ENCODE measurements at places on chromosomes 5 and 9.

DNA sequence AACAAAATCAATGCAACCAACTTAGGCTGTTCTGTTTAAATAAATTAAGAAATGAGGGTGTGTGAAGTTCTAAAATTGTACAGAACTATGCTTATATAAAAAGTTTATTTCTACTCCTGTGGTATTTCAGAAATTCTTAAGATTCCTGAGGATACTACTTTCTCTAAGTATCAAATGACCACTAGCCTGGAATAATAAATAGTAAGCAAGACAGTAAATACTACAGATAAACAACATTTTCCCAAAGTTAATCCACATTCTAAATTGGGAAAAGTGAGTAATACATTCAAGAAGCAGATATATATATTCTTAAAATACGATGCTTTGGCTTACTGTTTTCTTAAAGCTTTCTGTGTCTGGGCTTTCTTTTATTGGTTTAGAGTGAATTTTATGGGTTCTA lies 29.5 kb downstream of the CCNH start:
- no peak for DNase-seq

DNA sequence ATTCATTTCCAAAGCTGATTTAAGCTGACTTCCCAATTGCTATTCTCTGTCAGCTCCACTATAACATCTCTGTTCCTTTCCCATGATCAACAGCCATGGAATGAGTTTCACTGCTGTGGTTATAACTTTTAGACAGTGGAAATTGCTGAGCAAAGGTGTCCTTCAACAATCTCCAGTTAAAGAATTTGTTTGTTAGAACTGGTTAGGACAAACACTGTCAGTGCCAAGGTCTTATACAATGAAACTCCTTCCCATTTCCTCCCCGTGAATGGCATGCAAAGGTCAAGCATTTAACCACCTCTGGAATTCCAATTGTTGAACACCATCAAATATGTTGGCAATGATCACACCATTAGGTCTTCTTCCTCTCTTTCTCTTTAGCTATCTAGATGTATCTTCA lies 45.7 kb upstream of the GHR start:
- DNase-seq: no peak

DNA sequence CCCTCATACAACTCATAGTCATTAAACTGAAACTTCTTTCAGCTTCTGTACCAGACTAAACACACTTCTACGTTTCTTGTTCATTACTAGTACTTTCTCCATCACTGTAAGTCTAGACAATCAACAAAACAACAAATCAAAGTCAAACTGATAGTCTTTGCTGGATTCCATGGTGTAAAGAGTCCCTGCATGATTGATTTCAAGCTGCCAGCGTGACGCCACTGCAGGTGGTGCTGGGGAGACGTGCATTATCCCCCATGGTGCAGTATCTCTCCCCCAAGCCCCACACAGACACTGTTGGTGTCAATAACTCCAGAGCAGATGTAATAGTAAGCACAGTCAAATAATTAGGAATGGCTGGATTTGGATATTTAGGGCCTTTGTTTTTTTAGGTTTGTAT lies 10.7 kb upstream of the SLC2A8 start:
- DNase-seq: no peak

GRCh38 chr9:75960551-75960950 lies 70.1 kb downstream of the PCSK5 start:
- no peak for DNase-seq

DNA sequence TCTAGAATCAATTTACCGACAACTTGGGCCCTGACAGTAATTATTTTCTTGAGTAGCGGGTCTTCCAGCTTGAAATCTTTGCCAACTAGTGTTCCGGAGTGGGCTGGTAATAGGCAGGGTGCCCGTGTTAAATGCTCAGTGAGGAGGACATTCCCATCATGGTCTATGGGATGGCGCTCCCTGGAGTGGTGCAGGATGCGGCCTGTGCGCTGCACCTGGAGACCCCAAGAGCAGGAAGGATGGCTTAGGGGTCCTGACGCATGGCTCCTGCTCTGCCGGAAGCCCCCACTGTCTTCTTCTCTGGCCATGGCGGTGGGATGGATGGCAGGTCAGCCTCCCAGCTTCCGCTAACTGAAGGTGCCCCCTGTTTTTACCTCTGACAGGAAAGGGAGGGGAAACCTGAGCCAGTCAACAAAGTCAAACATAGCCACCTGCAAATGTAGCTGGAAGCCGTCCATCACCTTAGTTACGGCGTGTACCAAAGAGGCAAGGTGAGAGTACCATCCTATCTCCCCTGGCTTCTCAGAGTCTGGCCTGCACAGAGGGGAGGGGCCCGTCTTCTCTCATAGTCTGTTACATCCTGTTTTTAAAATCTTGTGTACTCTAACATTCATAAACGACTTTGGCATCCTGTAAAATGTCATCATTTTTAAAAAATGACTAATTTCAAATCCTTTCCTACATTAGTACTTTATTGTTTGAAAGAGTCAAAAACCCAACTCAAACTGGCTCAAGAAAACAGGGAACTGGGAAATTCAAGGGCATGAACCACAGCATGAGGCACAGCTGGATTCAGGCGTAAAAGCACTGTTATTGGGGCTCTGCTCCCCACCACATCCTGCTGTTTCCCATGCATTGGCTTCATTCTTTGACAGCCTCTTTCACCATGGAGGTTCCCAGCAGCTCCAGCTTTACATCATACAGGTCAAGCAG lies 28.5 kb upstream of the UNC5A start:
- DNase-seq: no peak

- DNase-seq: no peak
These were observed 110.2 kb downstream of the NSG2 start for GRCh38 chr5:174155706-174156105.

GRCh38 chr5:107876906-107877305 lies 206.2 kb upstream of the EFNA5 start:
- DNase-seq: no peak

DNA sequence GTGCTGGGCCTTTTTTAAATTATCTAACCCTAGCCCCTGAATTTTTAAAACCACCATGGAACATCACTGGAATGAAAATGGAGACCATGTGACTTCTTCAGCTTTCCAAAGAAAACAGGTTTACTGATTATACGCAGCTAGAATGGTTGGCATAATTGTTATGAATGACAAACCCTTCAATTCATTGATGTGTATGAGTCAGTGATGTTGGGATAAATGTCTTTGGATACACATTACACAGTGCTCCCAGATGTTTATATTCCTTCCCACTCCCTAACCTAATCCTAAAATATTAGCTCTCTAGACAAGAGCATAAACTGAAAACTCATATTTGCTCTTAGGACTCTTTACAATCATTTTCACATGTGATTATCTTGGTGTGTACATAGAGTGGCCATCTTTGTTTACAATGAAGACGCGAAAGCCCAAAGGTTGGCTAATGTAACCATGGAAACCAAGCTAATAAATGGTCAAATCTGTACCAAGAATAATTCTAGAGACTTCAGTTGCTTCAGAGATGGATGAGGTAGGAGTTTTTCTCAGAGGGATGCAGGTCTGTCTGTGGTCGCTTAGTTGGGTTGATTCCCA lies 131.2 kb upstream of the HMHB1 start:
- no peak for DNase-seq

GRCh38 chr5:111668477-111669414 lies 88.2 kb downstream of the NREP start:
- DNase-seq: no peak

- DNase-seq: no peak
These were observed 17.4 kb downstream of the DNAJA1 start for GRCh38 chr9:33042473-33042872.

DNA sequence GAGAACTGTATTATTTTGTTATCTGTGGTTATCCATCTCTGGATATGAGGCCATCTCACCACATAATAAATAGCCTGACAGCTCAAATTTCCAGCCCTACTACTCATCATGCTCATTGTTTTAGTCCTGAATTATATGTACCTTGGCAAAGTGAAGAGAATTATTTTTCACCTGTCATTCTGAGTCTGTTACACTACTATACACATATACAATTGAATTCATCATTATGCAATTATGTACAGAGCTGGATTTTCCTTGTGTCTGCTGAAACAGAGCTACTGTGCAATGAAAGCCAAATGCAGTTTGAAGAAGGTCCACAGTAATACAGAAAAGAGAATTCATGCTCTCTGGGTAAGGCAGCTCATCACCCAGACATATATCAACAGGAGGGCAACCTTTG lies 28.5 kb downstream of the ESM1 start:
- no peak for DNase-seq

GRCh38 chr9:133991214-133991921 lies 756 bp downstream of the VAV2 start:
- no peak for DNase-seq

GRCh38 chr5:38554861-38555260 lies 1.6 kb downstream of the LIFR start:
- no peak for DNase-seq

GRCh38 chr5:93621327-93621798 lies 38.3 kb downstream of the NR2F1 start:
- no peak for DNase-seq

DNA sequence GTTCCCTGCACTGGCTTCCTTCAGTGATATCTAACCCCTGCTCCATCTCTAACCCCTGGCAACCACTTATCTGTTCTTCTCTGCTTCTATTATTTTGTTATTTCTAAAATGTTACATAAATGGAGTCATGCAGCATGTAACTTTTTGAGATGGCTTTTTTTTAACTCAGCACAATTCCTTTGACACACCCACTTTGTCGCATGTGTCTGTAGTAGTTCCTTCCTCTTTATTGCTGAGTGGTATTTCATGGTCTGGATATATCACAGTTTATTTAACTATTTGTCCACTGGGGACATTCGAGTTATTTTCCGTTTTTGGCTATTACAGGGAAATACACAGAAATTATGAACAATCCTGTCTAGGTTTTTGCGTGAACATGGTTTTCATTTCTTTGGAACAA lies 200.2 kb downstream of the TRIO start:
- no peak for DNase-seq

- no peak for DNase-seq
These were observed 83.8 kb downstream of the DAB2IP start for GRCh38 chr9:121735065-121735792.

GRCh38 chr5:112921833-112922817 lies at the start of gene REEP5:
TSS of gene REEP5 (minus strand) at chr5:112922227. CDS start at chr5:112922190, 37 bp downstream.
- peak; percentile 70 for DNase-seq

DNA sequence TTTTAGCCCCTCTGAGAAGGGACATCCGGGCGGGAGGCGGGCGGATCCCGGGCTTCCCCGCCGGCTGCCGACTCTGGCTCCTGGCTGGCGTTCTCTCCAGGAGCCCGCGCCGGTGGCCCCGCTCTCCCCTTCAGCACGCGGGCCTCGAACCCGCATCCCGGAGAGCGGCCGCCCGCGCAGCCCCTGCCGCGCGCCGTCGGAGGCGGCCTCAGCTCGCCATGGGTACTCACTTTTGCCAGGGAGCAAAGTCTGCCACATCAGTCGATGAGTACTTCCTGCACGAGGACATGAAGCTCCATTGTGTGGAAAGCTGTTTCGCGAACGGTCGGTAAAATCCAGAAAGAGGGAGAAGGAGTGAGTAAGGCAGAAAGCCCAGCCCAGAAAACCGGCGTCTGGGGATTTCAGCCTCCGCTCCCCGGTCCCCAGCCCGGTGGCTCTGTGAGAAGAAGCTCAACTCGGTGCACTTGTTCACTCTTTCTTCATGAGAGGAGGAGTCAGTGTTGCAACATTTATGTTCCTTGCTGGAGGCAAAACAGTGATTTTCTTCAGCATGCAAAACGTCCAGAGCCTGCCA lies at the start of gene PRLR:
PRLR (minus strand) TSS at position 450 of the 574 bp plus-strand sequence. CDS start 140,867 bp downstream, outside the sequence.
- DNase-seq: no peak

GRCh38 chr5:150780187-150780692 lies 1.7 kb downstream of the SMIM3 start:
- DNase-seq: no peak

- no peak for DNase-seq
These were observed 251.2 kb upstream of the FBXL7 start for GRCh38 chr5:15248731-15249130.

- no peak for DNase-seq
These were observed 108.0 kb upstream of the PTGER4 start for GRCh38 chr5:40571729-40572128.

- DNase-seq: no peak
These were observed 162.9 kb downstream of the FGF1 start for GRCh38 chr5:142522983-142523382.

DNA sequence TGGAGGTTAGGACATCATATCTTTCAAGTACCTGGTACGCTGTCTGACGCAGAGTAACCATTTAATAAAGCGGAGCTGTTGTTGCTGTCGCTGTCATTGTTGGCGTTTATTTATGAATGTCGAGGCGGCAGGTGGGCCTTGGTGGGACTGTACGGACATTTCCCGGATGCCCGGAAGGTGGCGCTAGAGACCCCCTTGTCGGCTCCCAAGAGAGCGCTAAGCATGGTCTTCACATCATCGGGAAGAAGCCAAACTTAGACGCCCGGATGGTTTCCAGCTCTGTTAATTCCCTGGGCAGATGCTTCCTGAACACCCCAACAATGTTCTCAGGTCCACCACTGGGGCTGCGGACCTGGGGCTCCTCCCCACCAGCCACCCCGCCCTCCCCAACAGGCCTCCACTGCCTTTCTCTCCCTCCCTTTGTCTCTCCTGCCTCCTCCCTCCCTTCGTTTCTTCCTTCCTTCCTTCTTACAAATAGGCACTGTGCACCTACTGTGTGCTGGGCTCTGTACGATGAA lies 54.1 kb downstream of the DUSP1 start:
- DNase-seq: peak; percentile 82

DNA sequence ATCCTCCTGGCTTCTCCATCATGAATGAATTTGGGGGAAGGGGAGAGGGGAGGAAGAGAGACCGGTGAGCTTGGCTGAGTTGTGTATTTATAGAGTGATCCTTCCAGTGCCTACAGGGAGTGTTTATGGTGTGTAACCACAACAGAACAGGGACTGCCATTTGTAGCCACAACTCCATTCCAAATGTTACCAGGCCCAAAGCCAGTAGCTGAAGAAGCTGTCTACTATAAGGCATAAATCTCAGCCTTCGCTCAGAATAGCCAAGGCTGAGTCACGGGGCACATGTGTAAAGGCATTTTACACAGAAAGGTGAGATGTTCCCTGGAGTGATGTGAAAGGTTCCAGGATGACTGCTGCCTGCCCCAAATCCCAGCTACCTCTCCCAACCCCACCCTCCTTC lies 2.5 kb downstream of the TMEM252 start:
- no peak for DNase-seq

DNA sequence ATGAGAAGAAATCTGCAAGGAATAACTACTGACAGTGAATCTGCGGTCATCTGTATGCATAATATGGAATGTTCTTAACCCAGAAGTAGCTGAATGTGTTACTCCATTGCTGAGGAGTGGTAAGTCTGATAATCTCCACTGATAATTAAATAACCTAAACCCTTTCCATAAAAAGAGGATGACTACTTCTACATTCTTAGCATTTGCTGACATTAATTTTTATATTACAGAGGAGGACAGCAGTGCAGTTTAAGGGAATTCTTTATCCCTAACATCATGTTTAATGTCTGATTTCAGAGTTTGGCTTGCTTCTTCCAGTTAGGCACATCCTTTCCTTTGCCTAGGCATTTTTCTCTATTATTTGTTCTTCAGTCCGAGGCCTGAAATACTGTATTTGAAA lies 52.2 kb downstream of the CDC42SE2 start:
- DNase-seq: no peak

- no peak for DNase-seq
These were observed 99.0 kb upstream of the GNA14 start for GRCh38 chr9:77747163-77747562.

GRCh38 chr5:1882337-1883119 lies at the start of gene IRX4:
TSS of gene IRX4 (minus strand) at chr5:1882925. CDS start at chr5:1882647, 278 bp downstream.
- DNase-seq: no peak

- DNase-seq: no peak
These were observed 148.3 kb upstream of the PIK3R1 start for GRCh38 chr5:68067291-68067690.

GRCh38 chr9:90107726-90108655 lies 503.2 kb downstream of the GADD45G start:
- no peak for DNase-seq

GRCh38 chr5:111596705-111597104 lies 84.4 kb upstream of the STARD4 start:
- no peak for DNase-seq

Measured in stimulated activated CD8-positive, alpha-beta memory T cell treated with anti-CD3 and anti-CD28 coated beads, Interleukin-7, amount 100 ng/mL, for 1 hour (primary cell).